NCI-H226 (cell line): ENCODE measurements at places on chromosomes 12 and 14.
A peak's percentile ranks its signal among the peaks of the same experiment; 100 is the strongest.

DNA sequence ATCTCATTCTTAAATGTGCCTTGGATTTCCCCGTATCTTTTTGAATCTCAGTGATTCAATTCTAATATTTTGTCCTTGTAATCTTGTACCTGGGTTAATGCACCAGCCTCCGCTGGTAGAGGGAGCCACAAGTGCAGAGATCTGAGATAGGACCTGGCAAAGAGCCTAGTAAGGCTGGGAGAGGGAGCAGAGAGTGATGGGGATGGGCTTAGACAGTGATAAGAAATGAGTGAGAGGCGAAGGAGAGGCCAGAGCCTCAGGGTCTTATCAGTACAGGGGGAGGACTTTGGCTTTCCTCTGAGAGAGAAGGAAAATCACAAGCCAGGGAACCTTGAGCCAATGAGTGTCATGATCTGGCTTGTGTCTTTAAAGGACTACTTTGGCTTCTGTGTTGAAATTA lies 30.5 kb upstream of the LMNTD1 start:
- peak; percentile 85 for DNase-seq

DNA sequence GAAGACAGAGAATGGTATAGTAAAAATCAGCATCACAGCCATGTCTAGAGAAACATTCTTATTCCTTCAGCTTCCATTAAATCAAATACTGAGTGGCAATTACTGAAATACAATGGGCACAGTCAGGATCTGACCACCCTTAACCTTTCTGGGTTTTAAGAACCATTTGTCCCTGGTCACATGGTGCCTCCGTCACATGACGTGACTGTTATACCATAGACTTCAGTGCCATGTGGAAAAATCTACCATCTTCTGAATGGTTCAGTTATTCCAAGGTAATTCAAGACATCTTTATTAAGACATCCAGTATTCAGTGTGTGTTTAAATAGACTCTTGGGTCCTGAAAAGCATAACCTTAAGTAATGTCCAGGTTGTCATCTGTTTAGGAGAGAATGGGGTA lies 553.1 kb upstream of the FLRT2 start:
- no peak for DNase-seq

GRCh38 chr14:96888158-96888557 lies 91.0 kb downstream of the VRK1 start:
- DNase-seq: no peak

DNA sequence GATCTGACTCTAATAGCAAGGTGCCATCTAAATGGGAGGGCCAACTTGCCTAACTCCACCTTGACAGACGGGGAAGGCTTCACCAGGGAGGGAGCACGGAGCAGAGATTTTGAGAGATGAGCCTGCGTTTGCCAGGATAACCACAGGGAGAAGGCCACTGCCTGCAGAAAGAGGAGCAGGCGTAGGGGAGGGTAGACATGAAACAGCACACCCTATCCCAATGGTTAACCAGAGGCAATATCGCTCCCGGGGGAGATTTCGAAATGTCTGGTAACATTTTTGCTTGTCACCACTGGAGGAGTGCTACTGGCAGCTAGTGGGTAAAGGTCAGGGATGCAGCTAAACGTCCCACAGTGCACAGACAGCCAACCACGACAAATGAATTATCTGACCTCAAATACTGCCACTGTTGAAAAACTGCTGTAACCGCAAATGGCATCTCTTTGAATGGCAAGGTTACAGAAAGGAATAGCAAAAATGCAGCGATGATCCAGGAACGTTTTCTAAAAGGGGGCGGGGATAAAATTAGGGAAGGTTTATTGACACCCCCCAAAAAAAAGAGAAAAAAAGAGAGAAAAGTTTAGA lies 126.0 kb upstream of the ATF7IP start:
- DNase-seq: peak; percentile 39

GRCh38 chr12:2477009-2477766 lies 317.6 kb upstream of the FKBP4 start:
- DNase-seq: no peak

GRCh38 chr14:51219473-51220448 lies 20.3 kb upstream of the TMX1 start:
- no peak for DNase-seq

- DNase-seq: no peak
Observed at GRCh38 chr12:69701826-69702225, 2.7 kb upstream of the BEST3 start.

GRCh38 chr14:78455896-78456435 lies 285.8 kb downstream of the NRXN3 start:
- no peak for DNase-seq

GRCh38 chr14:70571139-70571538 lies 29.3 kb downstream of the MED6 start:
- DNase-seq: no peak

GRCh38 chr12:2332236-2332635 lies 279.4 kb downstream of the CACNA1C start:
- no peak for DNase-seq

DNA sequence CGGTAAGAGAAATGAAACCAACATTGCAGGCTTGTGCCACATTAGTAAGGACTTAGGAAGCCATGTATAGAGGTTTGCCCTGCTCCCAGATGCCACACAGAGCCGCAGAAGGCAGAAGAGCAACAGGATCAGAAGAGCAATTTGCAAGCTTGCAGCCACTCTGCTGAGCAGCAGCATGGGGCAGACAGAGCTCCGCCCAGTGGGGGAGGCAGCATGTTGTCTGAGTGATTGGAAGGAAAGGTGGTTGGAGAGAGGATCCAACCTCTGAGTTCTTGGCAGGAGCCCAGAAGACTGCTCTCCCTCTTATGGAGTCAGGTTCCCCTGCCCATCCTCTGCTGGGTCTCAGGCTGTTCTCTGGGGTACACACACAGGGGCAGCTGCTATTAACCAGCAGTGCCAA lies 2.3 kb upstream of the KRT6A start:
- peak; percentile 97 for DNase-seq

DNA sequence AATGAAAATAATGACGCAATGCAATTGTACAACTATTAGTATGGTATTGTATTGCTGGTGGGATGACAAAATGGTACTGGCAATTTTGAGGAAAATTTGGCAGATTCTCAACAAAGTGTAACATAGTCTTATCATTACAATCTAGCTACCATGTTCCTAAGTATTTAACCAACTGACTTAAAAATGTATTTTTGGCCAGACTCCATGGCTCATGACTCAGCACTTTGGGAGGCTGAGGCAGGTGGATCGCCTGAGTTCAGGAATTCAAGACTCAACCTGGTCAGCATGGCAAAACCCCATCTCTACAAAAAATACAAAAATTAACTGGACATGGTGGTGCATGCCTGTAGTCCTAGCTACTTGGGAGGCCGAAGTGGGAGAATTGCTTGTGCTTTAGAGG lies 1409.5 kb downstream of the AACS start:
- DNase-seq: no peak

DNA sequence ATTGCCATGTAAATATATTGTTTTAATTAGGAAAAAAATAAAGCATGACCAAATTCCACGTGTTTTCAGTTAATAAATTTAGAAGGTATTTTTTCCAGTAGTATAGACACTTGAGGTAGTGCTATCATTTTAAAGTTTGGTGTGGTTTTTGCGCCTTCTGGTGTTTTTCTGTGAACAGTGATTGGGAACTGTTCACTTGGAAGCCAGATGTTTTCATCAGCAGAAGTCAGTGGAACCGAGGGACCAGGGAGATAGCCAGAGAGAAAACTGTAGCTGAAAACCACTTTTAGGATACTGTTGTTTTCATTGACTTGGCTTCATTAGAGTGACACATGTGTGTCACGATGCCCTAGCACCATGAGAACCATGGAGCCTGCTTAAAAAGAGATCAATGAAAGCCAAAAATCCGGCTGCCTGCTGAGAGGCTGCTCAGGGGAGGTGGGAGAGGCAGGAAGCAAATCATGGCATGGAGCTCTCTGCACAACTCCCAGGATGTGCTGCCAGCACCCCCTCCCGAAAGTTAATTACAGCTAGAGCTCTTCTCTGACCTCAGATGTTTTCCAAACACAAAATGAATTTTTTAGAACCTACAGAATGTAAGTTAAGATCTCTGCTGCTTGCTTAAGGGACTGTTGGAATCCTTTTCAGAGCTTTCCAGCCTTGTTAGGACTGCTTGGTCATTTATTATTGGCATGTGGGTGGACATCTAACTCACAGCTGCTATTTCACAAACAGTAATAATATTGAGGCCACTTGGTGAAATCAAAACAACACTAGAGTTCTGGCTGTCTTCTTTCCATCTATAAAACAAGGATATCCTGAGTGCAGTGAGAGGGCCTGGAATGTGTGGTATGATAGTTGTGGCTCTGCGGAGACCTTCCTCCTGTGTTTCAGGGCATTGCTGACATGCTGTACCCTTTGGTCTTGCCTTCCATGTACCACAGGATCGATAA lies 192.3 kb downstream of the ANO4 start:
- DNase-seq: no peak

DNA sequence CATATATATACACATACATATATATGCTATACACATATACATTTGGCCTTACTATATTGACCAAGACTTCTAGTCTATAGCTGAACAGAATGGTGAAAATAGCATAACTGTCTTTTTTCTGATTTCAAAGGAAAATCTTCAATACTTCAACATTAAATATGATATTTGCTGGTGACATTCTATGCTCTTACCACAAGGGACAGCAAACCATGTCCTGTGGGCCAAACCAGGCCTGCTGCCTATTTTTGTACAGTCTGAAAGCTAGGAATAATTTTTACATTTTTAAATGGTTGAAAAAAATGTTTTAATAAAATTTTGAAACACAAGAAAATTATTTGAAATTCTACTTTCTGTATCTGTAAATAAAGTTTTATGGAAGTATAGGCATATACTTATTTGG lies 63.6 kb downstream of the EML5 start:
- DNase-seq: no peak

- DNase-seq: no peak
Observed at GRCh38 chr12:89411234-89411633, 58.9 kb upstream of the DUSP6 start.

DNA sequence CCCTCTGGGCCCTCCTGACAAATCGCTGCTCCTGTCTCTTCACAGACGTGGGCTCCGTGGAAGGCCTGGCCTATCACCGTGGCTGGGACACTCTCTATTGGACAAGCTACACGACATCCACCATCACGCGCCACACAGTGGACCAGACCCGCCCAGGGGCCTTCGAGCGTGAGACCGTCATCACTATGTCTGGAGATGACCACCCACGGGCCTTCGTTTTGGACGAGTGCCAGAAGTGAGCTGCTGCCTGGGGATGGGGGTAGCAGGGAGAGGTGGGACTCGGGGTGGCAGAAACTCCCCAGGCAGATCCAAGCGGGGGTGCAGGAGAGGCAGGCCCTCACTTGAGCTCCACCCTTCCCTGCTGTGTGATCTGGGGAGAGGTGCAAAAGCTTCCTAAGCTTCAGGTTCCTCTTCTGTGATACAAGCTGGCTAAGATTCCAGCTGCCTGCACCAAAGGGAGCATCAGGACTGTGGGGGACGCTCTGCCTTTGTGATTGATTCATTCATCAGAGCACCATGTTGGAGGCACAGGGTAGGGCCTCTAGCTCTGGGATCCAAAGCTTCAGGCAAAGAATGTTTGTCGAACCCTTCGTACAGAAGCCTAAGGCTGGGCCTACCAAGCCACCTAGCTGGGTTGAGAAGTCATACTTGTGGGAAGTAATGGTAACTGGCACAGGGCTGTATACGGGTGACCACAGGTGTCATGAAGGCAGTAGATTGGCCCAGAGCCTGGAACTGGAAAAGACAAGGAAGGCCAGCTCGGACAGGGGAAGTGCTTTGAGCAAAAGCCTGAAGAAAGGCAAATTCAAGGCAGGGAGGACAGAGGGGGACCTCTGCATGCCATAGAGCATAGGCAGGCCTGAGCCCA lies 29.1 kb upstream of the NXPH4 start:
- DNase-seq: no peak

- DNase-seq: no peak
Observed at GRCh38 chr12:12626471-12626870, 14.8 kb downstream of the CREBL2 start.

- peak; percentile 80 for DNase-seq
Observed at GRCh38 chr14:54147282-54147681, 190.7 kb upstream of the BMP4 start.

DNA sequence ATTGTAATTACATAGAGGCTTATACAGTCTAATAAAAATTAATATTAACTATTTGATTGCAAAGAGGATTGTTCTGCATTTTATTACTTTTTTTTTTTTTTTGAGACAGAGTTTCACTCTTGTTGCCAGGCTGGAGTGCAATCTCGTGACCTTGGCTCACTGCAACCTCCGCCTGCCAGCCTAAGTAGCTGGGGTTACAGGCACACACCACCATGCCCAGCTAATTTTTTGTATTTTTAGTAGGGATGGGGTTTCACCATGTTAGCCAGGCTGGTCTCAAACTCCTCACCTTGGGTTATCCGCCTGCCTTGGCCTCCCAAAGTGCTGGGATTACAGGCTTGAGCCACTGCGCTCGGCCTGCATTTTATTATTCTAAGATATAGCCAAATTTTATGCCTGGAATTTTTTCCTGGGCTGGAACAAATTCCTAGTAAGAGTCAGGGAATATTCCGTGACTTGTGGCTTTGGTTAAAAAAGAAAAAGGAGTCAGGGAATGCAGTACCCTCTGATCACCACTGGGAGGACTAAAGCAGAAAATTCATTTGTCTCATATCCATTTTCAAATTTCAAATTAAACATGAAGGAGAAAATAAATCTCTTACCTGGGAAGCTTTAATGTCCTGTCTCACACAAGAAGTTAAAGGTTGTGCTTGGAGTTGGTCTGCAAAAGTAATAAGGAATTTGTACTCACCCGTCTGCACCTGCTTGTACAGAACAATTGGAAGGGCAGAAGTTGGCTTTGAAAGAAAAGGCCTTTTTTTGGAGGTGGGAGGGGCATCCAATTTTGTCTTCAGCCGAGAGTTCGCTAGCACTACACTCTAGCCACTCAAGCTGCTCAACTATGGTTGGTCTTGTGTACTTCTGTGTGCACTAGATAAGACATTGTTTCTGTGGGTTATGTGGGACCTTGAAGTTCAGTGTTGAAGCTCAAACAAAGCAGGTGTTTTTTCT lies 8.7 kb downstream of the MARK3 start:
- no peak for DNase-seq

- no peak for DNase-seq
Observed at GRCh38 chr14:91575469-91576208, 65.5 kb upstream of the PPP4R3A start.
